Right forelimb (tissue), 1 donor: ENCODE measurements at places on chromosomes 6 and 20.

GRCh38 chr6:55895972-55896730 lies 20.8 kb upstream of the BMP5 start:
- no peak for DNase-seq

GRCh38 chr6:147135211-147135681 lies 69.0 kb upstream of the STXBP5 start:
- DNase-seq, result no peak

GRCh38 chr6:27791182-27791943 lies 120.8 kb downstream of the OR2B2 start:
- DNase-seq, result peak; percentile 74

DNA sequence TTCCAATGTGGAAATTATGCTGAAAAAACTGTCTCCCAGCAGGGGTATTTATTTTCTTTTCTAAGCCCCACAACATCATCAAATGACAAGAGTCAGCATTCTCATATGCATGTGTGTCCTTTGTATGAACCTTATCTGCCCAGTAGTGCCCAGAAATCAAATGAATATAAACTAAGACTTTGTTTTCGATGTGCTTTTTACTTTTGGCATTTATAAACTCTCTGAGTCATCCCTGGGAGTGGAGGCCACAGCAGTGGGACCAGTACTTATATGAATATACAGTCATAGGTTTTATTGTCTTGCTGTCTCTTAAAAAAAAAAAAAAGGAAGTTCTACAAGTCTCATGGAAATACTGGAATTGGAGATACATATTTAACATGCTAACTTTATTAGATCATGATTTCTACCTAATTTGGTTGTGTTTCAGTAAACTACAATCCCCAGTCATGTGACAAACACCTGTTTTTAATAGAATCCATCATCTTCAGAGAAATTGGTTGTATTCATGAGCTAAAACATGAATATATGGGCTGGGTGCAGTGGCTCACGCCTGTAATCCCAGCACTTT lies 99.2 kb upstream of the TMEM181 start:
- DNase-seq, result no peak

- no peak for DNase-seq
Observed at GRCh38 chr6:101380897-101381630, 12.4 kb upstream of the GRIK2 start.
